ENCODE measurements at places on chromosomes 12 and 14. TPM values are rescaled to one million over a fixed set of nuclear protein-coding genes. Genes with fewer than 3 reads are reported as not detected.
A peak's percentile ranks its signal among the peaks of the same experiment; 100 is the strongest.

DNA sequence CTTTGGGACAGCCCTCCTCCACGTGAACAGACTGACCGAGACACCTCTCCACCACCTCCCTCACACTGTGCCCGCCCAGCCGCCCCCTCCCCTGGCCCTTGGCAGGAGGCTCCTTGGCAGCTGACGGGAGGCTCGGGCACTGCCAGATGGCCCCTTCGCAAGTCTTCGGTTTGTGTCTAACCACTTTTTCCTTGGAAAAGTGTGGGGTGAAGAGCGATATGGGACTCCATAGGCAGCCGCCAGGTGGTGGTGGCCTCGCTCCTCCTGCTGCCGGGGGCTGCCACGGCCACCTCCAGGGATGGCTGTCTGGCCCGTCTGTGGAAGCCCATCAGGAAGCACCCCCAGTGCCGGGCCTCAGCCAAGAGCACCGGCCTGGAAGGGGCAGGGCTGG lies 58.7 kb downstream of the LRCOL1 start:
- no peak for DNase-seq

Gene CIROP
- not detected for total RNA-seq

DNA sequence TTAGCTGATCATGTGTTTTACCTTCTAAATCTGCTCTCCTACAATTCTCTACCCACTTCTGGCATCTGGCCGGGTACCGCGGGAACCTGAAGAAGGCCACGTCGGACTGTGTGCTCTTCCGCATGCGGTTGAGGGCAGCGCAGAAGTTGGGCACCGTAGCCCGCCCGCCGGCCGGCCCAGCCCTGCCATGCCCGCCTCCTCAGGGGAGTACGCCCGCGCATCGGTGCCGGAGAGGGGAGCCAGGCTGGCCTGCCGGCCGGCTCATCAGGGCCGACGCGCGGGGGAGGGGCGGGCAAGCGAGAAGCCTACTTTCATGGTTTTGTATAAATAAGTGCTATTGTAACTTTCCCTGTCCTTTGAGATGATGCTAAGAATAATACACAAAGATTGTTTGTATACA lies 19.9 kb upstream of the ADAMTS20 start:
- DNase-seq = no peak

GRCh38 chr12:70962226-70962794 lies 41.8 kb upstream of the PTPRR start:
- DNase-seq = no peak

GRCh38 chr14:73457924-73458182 lies 493 bp downstream of the NUMB start:
- peak; percentile 22 for DNase-seq

Gene TAS2R43
- total RNA-seq = not detected

- DNase-seq = no peak
Observed at GRCh38 chr12:71555191-71555590, 108.5 kb downstream of the ZFC3H1 start.

GRCh38 chr12:12008931-12009611 lies 61.7 kb upstream of the BCL2L14 start:
- peak; percentile 54 for DNase-seq

Data from A172 (cell line).